ENCODE measurements at places on chromosomes 2 and 18.

DNA sequence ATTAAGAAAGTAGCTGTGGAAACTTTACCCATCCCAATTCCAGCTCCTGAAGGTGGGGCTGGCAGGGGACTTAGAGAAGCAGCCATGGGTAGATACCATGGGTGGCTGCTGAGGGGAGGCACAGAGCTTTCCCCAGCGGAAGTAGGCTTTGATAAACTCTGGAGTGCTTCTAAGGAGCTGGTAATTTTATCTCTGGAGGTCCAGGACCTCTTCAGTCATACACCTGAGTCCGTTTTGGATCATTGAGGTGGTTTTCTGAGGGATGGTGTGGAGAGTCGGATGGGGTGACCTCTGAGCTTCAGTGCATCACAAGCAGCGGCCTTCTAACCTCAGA is 36.7 kb upstream of the BMP10 start:
- DNase-seq = no peak

DNA sequence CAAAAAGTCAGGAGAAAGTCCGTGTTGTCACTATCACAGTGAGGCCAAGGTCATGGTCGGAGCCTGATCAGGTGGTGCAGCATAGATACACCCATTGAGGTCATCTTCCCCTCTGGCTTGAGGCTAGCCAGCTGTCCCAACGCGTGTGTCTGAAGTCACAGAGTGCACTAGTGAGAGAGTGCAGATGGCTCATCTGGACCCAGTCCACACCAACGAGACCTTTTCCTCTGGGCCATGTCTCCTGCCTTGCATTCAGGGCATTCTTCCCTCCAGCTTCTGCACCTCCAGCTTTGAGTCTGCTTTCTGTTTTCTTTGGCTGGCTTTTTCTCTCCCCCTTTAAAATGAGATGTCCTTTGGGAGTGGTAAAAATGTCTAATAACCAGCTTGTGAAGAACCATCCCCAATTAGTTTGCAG is 146.9 kb downstream of the TDRD15 start:
- DNase-seq = no peak

GRCh38 chr2:238771218-238771617 is 76.7 kb upstream of the TWIST2 start:
- no peak for DNase-seq

DNA sequence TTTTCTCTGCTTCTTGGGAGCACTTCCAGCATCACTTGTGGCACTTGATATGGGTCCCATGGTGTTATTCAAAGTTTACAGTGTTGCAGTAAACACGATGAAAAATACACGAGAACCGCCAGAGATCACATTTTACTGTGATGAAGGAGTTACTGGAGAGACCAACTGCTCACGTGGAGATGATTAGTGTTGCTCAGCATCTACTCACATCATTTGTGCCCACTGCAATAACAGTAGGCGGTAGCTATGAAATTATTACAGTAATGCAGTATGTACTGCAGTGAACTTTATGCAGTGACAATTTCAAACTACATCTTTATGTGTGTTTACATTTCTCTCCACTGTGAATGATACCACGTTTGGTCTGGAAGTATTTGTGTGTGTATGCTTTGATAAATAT is 93.5 kb downstream of the SLC4A3 start:
- DNase-seq = no peak

DNA sequence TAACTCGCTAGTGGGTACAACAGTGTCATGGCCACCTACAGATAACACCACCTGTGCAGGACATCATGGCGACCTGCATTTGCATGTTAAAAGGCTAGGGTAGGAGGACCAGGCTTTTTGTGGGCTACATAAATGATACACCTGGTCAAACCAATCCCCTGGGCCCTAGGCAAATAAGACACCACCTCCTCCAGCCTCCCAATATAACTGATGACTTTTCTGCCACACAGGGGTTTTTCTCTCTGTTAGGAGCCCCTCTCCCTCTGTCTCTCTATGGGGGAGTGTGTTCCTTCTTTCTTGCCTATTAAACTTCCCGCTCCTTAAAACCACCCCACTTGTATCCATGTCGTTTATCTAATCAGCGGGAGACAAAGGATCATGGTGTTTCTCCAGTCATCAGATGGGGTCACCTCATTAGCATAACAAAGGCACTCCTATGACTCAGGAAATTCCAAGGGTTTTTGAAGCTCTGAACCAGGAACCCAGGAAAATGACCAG is 10.8 kb upstream of the BUB1 start:
- DNase-seq = no peak

DNA sequence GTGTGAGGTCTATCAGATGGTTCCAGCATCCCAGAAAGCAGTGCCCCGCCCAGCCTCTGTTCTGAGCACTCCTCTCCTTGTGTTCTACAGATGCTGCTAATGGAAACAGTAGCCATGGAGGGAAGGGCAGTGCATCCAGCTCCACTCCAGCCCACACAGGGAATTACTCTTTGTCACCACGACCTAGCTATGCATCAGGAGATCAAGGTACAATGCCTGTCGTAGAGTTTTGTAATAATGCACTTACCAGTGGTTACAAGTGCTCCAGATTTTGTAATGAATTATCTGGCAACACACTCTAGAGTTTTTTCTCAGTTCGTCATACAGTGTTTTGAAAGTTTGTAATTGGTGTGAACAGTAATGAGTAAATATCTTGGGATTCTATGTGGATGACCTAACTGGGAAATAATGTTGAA is 161.1 kb downstream of the ESCO1 start:
- no peak for DNase-seq

DNA sequence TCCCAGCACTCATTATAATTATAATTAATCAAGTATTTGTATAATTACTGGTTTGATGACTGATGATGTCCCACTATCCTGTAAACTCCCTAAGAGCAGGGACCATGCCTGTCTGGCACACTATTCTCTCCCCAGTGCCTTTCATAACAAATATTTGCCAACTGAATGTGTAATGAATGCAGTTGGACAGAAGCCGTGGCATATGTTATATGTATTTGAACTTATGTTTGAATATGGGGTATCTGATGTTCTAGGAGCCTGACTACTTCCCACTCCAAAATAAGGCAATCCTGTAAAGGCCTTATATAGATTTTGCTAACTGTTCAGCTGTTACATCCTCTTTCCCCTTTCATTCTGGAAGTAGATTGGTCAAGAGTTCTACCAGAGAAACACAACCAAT is 19.7 kb downstream of the OSBPL6 start:
- DNase-seq = no peak

DNA sequence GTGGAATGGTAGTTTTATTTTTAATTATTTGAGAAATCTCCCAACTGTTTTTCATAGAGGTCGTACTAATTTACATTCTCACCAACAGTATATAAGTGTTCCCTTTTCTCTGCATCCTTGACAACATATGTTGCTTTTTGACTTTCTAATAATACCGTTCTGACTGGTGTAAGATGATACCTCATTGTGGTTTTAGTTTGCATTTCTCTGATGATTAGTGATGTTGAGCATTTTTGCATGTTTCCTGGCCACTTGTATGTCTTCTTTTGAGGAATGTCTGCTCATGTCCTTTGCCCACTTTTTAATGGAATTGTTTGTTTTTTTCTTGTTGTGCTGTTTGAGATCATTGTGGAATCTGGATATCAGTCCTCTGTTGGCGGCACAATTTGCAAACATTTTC is 242.5 kb downstream of the ZNF521 start:
- no peak for DNase-seq
